Activated CD8-positive, alpha-beta memory T cell treated with anti-CD3 and anti-CD28 coated beads, Interleukin-2, amount 10 ng/mL, durations not matched to agents 7 days and 5 days (primary cell): ENCODE measurements at places on chromosomes 6 and 20. TPM values are rescaled to one million over a fixed set of nuclear protein-coding genes. Genes with fewer than 3 reads are reported as not detected.
A peak's percentile ranks its signal among the peaks of the same experiment; 100 is the strongest.

- H3K27me3 ChIP-seq = peaks cover 65% of the 10 kb centered on the region
- no peak for DNase-seq
- H3K27ac ChIP-seq = no peak within 1 kb of the TSS
- no peak within 1 kb of the TSS for H3K4me3 ChIP-seq
- H3K4me1 ChIP-seq = peaks cover 16% of the 10 kb centered on the region
- H3K36me3 ChIP-seq = no peaks in the 10 kb centered on the region
Measured at GRCh38 chr6:132400883-132401617, at the start of gene MOXD1. Gene MOXD1, minus strand, starts transcription at chr6:132401475. Its CDS starts 49 bp downstream, at chr6:132401426.

GRCh38 chr6:446418-447366 is 55.1 kb downstream of the IRF4 start:
- DNase-seq = peak; percentile 91
- peaks cover 43% of the 10 kb centered on the region for H3K4me1 ChIP-seq
- peak overlapping the region; percentile 79 for H3K27ac ChIP-seq
- peaks cover 4% of the 10 kb centered on the region for H3K27me3 ChIP-seq

DNA sequence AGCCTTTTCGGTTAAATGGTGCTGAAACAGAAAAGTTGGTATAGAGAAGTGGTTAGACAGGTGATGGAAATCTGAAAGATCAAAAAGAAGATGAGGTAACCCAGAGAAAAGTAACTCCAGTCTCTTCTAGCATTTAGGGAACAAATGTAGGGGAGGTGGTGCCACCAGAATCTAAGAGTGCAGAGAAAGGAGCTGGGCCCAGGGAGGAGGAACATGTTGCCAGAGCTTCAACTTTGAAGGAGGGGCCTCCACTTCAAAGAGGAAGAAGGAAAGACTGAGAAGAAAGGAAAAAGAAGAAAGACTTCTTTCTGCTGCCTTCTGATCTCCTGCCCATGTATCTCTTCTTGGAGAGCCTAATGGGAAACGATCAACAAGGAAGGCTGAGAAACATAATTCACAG is 23.5 kb upstream of the ATRN start:
- no peak for DNase-seq
- no peaks in the 10 kb centered on the region for H3K36me3 ChIP-seq
- no peak overlapping the region for H3K4me3 ChIP-seq
- no peak overlapping the region for H3K27ac ChIP-seq
- no peaks in the 10 kb centered on the region for H3K4me1 ChIP-seq
- H3K27me3 ChIP-seq = peaks cover 24% of the 10 kb centered on the region

BEND3 gene
- 4.7 TPM for total RNA-seq

GRM4 gene
- not detected for total RNA-seq

SLC22A16 gene
- not detected for total RNA-seq

CST2 gene
- not detected for total RNA-seq

- DNase-seq = no peak
- H3K4me1 ChIP-seq = peaks cover 6% of the 10 kb centered on the region
- no peak overlapping the region for H3K27ac ChIP-seq
- peaks cover 32% of the 10 kb centered on the region for H3K27me3 ChIP-seq
- no peaks in the 10 kb centered on the region for H3K36me3 ChIP-seq
Measured at GRCh38 chr20:21570285-21570992, 56.6 kb upstream of the NKX2-2 start.

YIPF3 gene
- 50.9 TPM for total RNA-seq

DNA sequence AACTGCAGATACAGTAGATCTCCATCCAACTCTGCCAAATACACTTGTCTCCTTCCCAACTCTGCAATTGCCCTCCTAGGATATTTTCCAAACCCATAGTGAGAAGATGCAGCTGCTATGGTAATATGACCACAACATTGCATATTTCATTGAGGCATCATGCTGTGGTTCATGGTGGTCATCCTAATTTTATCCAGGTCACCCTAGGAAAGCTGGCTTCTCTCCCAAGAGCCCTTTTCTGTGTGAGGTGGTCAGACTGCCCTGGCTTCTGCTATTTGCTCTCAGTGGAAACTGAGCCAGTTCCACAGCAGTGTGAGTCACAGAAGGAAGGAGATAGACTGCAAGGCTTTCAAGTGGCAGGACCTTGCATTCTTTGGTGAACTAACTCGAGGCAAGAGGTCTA is 5.5 kb downstream of the OGFRL1 start:
- peaks cover 6% of the 10 kb centered on the region for H3K27me3 ChIP-seq
- peaks cover 21% of the 10 kb centered on the region for H3K4me1 ChIP-seq
- H3K4me3 ChIP-seq = no peak overlapping the region
- peaks cover 11% of the 10 kb centered on the region for H3K36me3 ChIP-seq
- no peak overlapping the region for H3K27ac ChIP-seq

GRCh38 chr6:27275025-27275956 is 27.8 kb downstream of the PRSS16 start:
- H3K27me3 ChIP-seq = peaks cover 62% of the 10 kb centered on the region
- H3K27ac ChIP-seq = no peak overlapping the region
- H3K36me3 ChIP-seq = peaks cover 4% of the 10 kb centered on the region
- H3K4me3 ChIP-seq = no peak overlapping the region
- peaks cover 6% of the 10 kb centered on the region for H3K4me1 ChIP-seq

- H3K36me3 ChIP-seq = peaks cover 3% of the 10 kb centered on the region
- DNase-seq = no peak
- H3K27me3 ChIP-seq = peaks cover 8% of the 10 kb centered on the region
- no peak overlapping the region for H3K27ac ChIP-seq
Measured at GRCh38 chr20:4089756-4090487, 74.6 kb upstream of the RNF24 start.

GRCh38 chr6:43339168-43339567 is 30.3 kb downstream of the ZNF318 start:
- no peak overlapping the region for H3K4me3 ChIP-seq
- H3K4me1 ChIP-seq = peaks cover 7% of the 10 kb centered on the region
- peaks cover 28% of the 10 kb centered on the region for H3K36me3 ChIP-seq

- H3K27me3 ChIP-seq = no peaks in the 10 kb centered on the region
- H3K36me3 ChIP-seq = no peaks in the 10 kb centered on the region
- no peak for DNase-seq
- H3K4me3 ChIP-seq = no peak overlapping the region
- no peak overlapping the region for H3K27ac ChIP-seq
Measured at GRCh38 chr20:57166568-57167291, 99.7 kb downstream of the BMP7 start.

LKAAEAR1 gene
- not detected for total RNA-seq

- H3K27me3 ChIP-seq = no peaks in the 10 kb centered on the region
- no peak overlapping the region for H3K4me3 ChIP-seq
- H3K4me1 ChIP-seq = peaks cover 41% of the 10 kb centered on the region
- DNase-seq = no peak
Measured at GRCh38 chr6:158324136-158324535, 11.9 kb downstream of the TULP4 start.

SLC26A8 gene
- not detected for total RNA-seq

DUSP15 gene
- total RNA-seq = not detected

GRCh38 chr20:57738484-57738883 is 28.7 kb upstream of the PMEPA1 start:
- H3K27ac ChIP-seq = no peak overlapping the region
- no peaks in the 10 kb centered on the region for H3K4me1 ChIP-seq
- DNase-seq = no peak

- H3K27me3 ChIP-seq = no peaks in the 10 kb centered on the region
- no peak overlapping the region for H3K4me3 ChIP-seq
- no peak overlapping the region for H3K27ac ChIP-seq
- no peaks in the 10 kb centered on the region for H3K36me3 ChIP-seq
- peaks cover 1% of the 10 kb centered on the region for H3K4me1 ChIP-seq
Measured at GRCh38 chr6:168232989-168233874, 86.3 kb downstream of the DACT2 start.

DNA sequence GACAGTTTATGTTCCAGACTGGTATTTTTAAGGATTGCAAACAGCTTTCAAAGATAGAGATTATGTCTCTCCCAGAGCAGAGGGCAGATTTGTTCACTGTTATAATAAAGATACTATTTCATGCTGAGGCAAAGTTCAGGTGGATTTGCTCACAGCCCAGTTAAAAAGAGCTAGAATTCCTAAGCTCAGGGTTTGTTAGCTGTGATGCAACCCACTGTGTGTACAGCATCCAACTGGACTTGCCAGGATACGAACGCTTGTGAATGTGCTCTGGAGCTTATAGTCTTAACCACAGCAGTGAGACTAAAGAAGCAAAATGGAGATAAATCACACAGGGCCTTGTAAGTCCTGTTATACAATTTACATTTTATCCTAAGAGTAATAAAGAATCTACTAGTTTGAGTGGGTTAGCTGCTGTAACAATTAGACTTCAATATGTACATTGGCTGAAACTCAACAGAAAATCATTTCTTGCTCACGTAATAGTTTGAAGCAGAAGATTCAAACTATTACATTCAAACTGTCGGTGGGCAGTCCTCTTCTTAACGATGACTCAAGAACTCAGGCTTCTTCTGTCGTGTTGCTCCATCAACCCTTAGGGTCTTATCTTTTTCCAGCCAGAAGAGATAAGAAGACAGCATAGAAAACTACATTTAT is 204.0 kb upstream of the PLN start:
- no peak for DNase-seq
- H3K4me3 ChIP-seq = no peak overlapping the region
- H3K27ac ChIP-seq = no peak overlapping the region
- no peaks in the 10 kb centered on the region for H3K27me3 ChIP-seq

DNA sequence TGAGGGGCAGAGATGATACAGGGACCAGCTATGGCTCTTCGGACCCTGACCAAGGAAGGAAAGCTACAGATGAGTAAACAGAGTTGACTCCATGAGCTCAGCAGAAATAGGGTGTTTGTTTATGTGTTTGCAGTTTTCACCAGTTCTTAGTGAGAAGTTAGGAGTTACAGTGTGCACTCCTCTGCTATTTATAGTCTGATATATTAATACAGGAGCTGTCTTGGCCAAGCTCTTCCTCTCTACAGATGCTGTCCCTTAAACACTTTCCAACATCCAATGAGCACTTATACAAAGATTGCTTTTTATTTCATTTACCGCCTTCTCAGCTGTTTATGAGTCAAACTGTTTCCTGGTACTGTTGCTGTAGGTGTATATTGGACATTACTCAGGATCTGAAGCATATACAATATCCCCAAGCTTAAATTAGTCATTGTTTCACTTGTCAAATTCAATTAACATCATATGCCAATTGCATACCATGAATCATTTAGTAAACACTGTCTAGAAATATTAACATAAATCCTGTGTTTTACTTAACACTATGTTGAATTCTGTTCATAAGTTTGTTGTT is 618.0 kb downstream of the PRKN start:
- H3K27ac ChIP-seq = no peak overlapping the region
- H3K36me3 ChIP-seq = no peaks in the 10 kb centered on the region
- no peaks in the 10 kb centered on the region for H3K27me3 ChIP-seq
- no peak overlapping the region for H3K4me3 ChIP-seq
- no peak for DNase-seq

DNA sequence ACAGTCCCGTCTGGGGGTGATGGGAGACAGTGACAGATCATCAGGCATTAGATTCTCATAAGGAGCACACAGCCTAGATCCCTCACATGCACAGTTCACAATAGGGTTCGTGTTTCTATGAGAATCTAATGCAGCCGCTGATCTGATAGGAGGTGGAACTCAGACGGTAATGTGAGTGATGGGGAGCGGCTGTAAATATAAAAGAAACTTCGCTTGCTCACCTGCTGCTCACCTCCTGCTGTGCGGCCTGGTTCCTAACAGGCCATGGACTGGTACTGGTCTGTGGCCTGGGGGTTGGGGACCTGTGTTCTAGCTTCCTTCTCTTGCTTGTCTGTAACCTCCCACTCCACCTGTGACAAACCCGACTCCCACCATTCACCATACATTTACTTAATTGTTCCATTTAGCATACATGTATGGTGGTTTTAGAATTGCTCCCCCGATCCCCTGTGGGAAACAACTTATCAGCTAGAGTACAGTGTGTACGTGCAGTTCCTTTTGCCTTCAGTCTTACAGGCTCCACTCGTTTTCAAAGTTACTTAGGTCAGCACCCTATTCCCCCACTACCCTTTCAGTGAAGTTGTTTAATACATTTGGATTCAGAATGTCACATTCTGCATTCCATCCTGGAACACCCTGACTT is 4.0 kb downstream of the MANBAL start:
- no peak overlapping the region for H3K27ac ChIP-seq
- no peaks in the 10 kb centered on the region for H3K27me3 ChIP-seq
- DNase-seq = no peak

DNA sequence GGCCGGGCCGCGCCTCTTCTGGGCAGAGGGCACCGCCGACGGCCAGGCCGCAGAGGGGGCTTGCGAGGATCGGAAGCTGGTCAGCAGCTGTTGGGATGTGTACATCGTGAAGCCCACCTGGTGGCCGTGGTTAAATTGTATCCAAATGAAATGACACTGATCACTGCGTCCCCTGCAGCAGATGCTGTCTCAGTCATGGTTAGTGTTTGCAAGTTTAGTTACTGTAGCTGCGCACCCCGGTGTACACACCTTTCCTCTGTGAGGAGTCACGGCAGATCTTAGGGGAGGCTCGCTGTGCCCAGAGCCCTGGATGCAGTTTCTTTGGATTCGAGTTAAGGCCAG is 653 bp downstream of the NAA20 start:
- peaks cover 3% of the 10 kb centered on the region for H3K36me3 ChIP-seq
- peaks cover 57% of the 10 kb centered on the region for H3K4me1 ChIP-seq
- H3K27ac ChIP-seq = peak overlapping the region; percentile 80
- H3K4me3 ChIP-seq = peak overlapping the region; percentile 93

- no peak overlapping the region for H3K4me3 ChIP-seq
- H3K36me3 ChIP-seq = no peaks in the 10 kb centered on the region
- H3K27me3 ChIP-seq = no peaks in the 10 kb centered on the region
- no peaks in the 10 kb centered on the region for H3K4me1 ChIP-seq
Measured at GRCh38 chr6:69084746-69085335, 449.8 kb downstream of the ADGRB3 start.

- H3K4me1 ChIP-seq = peaks cover 14% of the 10 kb centered on the region
- H3K27ac ChIP-seq = peak overlapping the region; percentile 86
- H3K4me3 ChIP-seq = peak overlapping the region; percentile 38
- peaks cover 23% of the 10 kb centered on the region for H3K27me3 ChIP-seq
Measured at GRCh38 chr20:63553251-63553932, 567 bp upstream of the FNDC11 start.

CLPSL1 gene
- not detected for total RNA-seq

APOM gene
- 1.9 TPM for total RNA-seq

HDGFL1 gene
- total RNA-seq = not detected

DNA sequence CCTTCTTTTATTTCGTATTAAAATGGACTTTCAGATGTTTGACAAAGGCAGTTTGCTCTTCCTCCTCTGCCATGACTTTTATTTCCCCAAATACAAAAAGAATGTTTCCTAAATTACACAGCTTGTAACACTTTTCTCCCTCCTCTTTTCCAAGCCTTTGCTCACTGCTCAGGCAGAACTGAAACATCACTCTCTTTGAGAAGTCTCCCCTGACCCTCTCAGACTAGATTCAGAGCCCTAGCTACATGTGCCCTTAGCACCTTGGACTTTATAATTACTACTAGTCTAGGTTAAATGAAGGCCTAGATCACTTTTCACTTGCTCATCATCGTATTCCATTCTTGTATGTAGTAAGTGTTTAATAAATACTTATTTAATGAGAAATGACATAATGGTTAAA is 8.5 kb upstream of the KIF6 start:
- no peak overlapping the region for H3K4me3 ChIP-seq
- H3K27me3 ChIP-seq = peaks cover 2% of the 10 kb centered on the region

- no peaks in the 10 kb centered on the region for H3K4me1 ChIP-seq
- H3K27me3 ChIP-seq = peaks cover 5% of the 10 kb centered on the region
- no peak overlapping the region for H3K4me3 ChIP-seq
- H3K36me3 ChIP-seq = peaks cover 5% of the 10 kb centered on the region
Measured at GRCh38 chr6:14165091-14165490, 47.5 kb downstream of the CD83 start.

GRCh38 chr6:45584127-45584526 is 206.4 kb upstream of the SUPT3H start:
- no peak overlapping the region for H3K4me3 ChIP-seq
- peak; percentile 52 for DNase-seq
- peaks cover 11% of the 10 kb centered on the region for H3K36me3 ChIP-seq
- peaks cover 47% of the 10 kb centered on the region for H3K4me1 ChIP-seq
- H3K27me3 ChIP-seq = no peaks in the 10 kb centered on the region
- H3K27ac ChIP-seq = peak overlapping the region; percentile 78
